ENCODE measurements at places on chromosomes 12 and 14.

- DNase-seq = peak; percentile 96
Observed at GRCh38 chr14:69247676-69248440, 12.1 kb upstream of the GALNT16 start.

DNA sequence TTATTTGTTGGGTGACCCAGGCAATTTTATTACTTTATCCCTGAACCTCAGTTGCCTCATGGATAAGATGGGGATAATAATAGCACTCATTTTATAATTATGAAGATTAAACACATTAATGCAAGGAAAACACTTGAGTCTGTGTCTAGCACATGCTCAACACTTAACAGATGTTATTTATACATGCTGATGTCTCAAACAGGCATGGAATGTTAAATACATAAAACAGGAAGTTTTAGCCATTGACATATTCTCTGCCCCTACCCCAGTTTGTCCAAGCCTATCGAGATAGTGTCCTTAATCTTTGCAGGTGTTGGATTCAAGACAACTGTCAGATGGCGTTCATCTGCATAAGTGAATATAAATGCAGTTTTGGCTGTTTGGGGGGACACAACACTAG lies 109.8 kb downstream of the SCAF11 start:
- DNase-seq = no peak

DNA sequence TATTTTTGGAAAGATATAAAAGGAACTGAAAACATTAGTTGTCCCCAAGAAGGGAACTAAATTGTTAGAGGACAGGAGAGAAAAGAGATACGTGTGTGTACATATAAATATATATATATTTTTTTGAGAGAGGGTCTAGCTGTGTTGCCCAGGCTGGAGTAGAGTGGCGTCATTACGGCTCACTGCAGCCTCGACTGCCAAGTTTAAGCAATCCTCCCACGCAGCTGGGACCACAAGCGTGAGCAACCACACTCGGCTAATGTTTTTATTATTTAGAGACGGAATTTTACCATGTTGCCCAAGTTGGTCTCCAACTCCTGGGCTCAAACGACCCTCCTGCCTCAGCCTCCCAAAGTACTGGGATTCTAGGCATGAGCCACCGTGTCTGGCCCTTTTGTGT lies 16.2 kb upstream of the NOP2 start:
- DNase-seq = no peak

- no peak for DNase-seq
Observed at GRCh38 chr12:123723011-123723410, 10.9 kb downstream of the ATP6V0A2 start.

GRCh38 chr12:20375560-20375959 lies 7.2 kb downstream of the PDE3A start:
- no peak for DNase-seq

GRCh38 chr14:51041108-51041531 lies 53.8 kb downstream of the TRIM9 start:
- DNase-seq = no peak

GRCh38 chr12:120388691-120389481 lies 19.9 kb upstream of the MSI1 start:
- DNase-seq = no peak

DNA sequence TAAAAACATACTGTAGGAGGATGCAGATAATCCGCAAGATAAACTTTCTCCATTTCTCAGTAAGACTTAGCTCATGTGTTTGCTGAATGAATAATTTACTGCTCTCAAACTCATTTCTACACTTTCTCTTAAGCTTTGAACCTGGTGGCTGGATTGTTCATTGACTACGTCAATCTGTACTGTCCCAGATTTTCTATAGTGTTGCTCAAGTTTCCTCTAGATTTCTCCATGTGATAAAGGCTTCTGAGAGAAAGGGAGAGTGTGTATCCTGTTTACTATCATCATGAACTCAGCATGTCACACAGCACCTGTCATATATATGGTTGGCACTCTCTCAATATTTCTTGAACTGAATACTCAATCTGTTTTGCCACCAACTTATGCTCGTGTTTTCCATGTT lies 518.0 kb upstream of the TBX3 start:
- no peak for DNase-seq

DNA sequence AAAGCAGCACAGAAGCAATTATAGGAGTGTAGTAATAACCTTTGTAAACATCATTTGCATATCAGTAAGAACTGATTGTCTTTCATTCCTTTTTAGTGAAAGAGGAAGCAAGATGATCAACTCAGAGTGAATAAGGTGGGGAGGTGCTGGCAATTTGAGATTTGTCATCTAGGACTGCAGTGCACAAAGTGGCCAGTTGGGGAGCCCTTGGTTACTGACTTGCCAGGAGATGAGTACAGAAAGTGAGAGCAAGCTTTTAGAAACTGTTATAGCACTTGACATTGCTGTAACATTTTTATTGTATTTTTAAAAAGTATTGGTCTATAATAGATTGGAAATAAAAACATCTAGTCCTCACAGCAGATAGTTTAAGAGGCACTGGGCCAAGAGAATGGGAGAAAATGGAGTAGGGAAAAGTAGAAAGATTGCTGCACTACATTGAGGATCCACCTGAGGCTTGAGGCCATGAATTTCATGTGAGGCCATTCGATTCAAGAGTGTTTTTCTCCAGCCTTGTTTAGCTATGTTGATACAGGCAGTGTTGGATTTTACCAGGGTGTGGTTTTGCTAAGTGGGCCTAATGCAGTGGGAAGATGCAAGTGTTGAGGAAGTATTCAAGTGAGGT lies 98.2 kb downstream of the SNAPC1 start:
- peak; percentile 4 for DNase-seq

DNA sequence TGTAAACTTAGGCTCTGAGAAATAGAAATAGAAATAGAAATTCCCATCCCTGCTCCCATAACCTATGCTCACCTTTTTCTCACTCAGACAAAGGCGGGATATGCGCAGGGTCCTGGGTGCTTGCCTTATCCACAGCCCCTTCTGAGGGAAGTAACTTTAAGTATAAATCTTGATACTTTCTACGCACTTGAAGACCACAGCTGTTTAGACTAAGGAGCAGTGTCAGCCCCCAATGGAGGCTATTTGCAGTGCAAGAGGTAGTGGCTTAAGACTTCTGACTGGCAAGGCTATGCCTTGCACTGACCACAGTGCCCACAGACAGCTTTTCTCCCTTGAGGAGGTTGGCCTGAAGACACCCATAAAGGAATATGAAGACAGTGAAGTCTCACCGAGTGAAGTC lies 35.2 kb downstream of the ASCL1 start:
- no peak for DNase-seq
